AG09309 (cell line): ENCODE measurements at places on chromosomes 5 and 9.

DNA sequence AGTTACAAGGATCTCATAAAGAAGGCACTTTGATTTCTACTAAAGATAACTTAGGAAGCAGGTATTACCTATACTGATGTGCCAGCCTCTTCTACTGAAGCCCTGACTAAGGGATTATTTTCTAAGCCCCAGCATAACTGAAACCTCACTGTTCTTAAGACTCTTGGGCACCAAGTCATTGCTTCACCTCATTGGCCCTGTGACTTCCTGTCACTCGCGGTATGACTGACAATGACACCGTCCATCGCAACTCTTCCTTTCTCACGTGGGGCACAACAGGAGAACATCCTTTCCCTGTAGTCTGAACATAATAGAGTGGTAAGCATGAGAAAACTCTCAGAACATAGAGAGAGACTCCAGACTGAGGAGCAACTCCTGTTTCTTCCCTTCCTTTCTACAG lies 6.4 kb downstream of the OR2V2 start:
- DNase-seq, result no peak

DNA sequence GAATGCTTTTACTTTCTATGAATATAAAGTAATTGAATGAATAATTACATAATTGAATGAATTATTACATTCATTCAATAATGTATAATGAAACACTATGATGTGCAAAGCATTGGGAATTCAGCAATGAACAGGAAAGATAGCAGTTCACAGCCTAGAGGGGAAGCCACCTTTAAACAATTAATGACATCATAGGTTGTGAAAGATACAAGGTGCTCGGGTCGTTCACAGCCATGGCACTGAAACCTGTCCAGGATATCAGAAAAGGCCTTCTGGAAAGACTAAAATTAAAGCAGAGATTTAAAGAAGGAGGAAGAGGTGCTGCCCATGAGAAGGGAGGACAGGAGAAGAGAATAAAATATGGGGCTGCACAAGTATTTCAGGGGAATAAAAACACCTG lies 171.4 kb upstream of the KLF4 start:
- no peak for DNase-seq

GRCh38 chr9:89815903-89816573 lies 211.2 kb downstream of the GADD45G start:
- DNase-seq, result no peak

- DNase-seq, result no peak
Measured at GRCh38 chr5:161585798-161586197, 39.3 kb upstream of the GABRB2 start.

DNA sequence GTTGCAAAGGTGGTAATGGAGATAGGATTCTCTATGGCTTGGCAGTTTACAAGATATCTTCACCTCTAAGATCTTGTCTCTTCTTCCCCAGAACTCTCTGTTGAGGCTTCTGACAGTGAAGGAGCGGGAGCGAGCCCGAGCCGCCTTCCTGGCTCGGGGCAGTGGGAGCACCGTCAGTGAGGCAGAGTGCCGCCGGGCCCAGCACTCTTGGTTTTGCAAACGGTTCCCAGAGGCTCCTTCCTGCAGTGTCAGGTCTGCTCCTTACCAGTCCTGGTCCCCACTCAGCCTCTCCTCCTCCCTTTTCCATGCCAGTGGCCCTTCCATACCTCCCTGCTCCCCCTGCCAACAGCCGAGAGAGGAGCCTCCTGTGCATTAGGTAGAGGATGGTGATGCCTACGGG lies 12.6 kb upstream of the DNAJB5 start:
- no peak for DNase-seq

DNA sequence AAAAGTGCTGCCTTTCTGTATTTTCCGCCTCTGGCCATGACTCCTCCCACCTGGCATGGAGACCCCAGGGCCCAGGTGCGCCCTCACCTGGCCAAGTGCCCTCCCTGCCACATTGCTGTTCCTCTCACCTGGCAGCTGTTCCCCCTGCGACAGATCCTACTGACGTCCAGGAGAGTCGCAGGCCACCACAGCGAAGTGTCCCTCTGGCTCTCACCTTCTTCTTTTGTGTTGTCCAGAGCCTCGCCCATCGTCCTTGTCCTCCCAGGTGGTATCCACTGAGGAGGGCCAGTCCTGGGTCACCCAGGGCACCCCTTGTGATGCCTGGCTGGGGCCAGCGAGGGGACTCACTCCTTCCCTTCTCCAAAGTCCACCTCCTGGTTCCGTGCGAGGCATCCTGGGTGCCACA lies 2.6 kb downstream of the NKD2 start:
- no peak for DNase-seq

DNA sequence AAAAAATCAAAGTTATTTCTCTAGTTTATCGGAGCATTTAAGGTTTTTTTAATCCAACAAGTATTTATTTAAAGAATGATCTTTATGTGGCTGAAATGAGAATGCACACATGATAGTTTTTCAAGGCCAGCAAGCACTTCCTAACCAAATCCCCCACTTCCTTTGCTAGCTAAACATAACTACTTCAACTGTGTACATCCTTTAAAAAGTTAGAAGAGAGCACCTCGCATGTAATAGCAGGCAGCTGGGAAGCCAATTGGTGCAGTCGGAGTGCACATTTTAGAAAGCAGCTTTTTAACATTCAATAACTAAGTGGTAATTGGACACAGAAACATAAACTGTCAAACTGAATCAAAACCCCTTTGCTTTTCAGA lies 245.7 kb downstream of the BNC2 start:
- no peak for DNase-seq

GRCh38 chr5:37836592-37837413 lies 3.0 kb downstream of the GDNF start:
- DNase-seq, result no peak

DNA sequence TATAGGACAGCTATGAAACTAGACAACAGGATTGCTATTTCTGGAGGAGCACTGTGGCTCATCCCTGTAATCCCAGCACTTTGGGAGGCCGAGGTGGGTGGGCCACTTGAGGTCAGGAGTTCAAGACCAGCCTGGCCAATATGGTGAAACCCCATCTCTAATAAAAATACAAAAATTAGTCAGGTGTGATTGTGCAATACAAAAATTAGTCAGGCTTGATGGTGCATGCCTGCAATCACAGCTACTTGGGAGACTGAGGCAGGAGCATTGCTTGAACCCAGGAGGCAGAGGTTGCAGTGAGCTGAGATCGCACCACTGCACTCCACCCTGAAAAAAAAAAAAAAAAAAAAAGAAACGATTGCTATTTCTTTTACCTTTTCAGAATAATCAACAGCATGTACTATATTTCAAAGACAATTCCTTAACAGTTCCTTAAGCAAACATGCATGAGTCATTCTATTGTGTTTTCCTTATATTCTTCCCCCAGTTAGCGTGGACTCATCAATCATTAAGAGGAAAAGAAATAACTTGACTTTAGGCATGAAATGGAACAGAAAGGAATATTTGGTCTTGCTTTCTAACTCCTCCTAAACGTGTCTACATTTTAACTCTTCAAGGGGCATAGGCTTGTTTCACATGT lies 162.6 kb downstream of the TAF11L14 start:
- no peak for DNase-seq

- no peak for DNase-seq
Measured at GRCh38 chr5:135095871-135096270, 61.8 kb upstream of the PITX1 start.

DNA sequence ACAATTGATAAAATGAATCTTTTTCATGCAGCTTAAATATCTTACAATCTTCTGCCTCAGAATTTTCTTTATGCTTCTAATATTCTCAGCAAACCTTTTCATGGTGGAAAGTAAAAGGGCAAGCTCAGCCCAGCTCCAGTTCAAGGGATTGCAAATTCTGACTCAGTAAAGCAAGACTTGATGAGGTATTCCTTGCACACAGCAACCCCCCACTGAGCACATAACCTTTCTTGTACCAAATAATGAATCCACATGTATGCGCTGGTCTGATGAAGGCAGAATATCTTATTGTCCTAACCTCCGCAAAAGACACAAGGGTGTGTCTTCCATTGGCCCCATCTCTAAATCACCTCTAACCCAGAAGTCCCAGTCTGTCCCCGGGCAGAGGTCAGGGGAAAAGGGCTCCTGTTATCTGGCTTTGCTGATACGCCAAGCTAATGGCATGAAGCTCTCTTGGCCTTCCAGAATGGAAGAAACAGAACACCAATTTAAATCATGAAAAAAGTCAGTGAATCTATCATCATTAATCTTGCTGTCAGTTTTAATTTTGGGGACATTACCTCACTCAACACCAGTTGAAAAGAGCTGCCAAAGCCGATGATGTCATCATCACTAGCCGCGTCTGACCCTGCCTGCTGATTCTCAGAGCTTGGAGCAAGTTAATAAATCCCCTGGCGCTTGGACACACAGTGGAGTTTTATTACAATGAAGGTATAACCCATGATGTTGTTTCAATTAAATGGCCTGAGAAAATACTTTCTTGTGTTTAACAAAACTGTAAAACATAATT lies 592.5 kb upstream of the CLINT1 start:
- no peak for DNase-seq

GRCh38 chr5:156515121-156515520 lies 188.2 kb downstream of the SGCD start:
- DNase-seq, result no peak

- DNase-seq, result no peak
Measured at GRCh38 chr9:91146391-91147019, 215.2 kb downstream of the AUH start.

DNA sequence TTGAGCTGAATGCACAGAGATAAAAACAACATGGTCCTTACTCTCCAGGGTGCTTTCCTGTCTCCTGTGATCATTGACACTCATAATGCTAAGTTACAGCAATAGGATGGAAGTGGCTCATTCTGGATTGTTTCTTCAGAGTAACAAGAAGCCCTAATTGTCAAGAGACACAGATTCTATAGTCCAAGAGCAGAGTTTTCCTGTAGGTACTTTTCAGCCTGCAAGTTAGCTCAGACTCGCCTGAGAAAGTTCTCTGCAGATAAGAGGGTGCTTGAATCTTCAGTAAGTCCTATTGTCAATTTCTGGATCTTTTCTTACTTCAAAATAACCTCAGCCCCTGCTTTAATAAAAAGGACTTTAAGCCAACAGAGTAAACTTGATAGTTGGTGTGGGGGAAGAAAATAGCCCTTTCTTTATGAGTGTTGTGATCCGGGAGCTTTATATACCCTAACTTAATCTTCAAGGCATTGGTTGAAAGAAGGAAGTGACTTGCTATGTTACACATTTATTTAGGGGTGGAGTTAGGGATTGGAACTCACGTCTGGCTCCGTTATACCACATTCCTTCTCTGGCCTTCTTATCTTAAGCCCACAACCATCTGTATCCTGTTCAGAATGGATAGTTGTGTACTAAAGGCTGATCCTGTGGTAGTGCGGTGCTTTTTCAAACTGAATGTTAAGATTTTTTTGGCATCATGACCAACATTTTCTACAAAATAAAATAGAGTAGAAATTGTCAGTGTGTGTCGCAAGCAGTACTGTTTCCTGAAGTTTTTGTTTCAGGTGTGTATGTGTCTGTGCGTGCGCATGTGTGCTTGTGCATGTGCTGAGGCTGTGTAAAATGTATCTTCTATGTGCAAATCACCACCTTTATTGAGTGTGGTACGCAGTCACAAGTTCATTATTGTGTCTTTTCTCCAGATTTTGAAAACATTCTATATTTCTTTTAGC lies 173.9 kb downstream of the WDR70 start:
- DNase-seq, result peak; percentile 4

GRCh38 chr5:57581772-57582171 lies 99.2 kb upstream of the ACTBL2 start:
- no peak for DNase-seq

- no peak for DNase-seq
Measured at GRCh38 chr5:94266170-94266569, 352.2 kb downstream of the KIAA0825 start.

- no peak for DNase-seq
Measured at GRCh38 chr5:71938895-71939294, 168.4 kb upstream of the MAP1B start.

DNA sequence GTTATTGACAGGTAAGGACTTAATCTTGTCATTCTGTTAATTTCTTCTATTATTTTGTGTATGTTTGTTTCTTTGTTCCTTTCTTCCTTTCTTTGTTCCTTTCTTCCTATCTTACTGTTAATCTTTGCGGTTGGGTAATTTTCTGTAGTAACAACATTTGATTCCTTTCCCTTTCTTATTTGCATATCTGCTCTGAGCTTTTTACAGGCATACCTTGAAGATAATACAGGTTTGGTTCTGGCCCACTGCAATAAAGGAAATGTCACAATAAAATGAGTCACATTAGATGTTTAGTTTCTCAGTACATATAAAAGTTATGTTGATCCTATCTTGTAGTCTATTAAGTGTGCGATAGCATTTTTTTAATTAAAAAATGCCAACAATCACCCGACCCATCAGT lies 440.7 kb downstream of the NFIB start:
- no peak for DNase-seq

- DNase-seq, result no peak
Measured at GRCh38 chr5:113059232-113060040, 82.8 kb downstream of the DCP2 start.

GRCh38 chr9:133465984-133466383 lies 6.2 kb downstream of the CACFD1 start:
- DNase-seq, result no peak

- no peak for DNase-seq
Measured at GRCh38 chr9:118336943-118337330, 632.7 kb downstream of the TLR4 start.

- peak; percentile 35 for DNase-seq
Measured at GRCh38 chr9:125810161-125810560, 63.0 kb downstream of the PBX3 start.

DNA sequence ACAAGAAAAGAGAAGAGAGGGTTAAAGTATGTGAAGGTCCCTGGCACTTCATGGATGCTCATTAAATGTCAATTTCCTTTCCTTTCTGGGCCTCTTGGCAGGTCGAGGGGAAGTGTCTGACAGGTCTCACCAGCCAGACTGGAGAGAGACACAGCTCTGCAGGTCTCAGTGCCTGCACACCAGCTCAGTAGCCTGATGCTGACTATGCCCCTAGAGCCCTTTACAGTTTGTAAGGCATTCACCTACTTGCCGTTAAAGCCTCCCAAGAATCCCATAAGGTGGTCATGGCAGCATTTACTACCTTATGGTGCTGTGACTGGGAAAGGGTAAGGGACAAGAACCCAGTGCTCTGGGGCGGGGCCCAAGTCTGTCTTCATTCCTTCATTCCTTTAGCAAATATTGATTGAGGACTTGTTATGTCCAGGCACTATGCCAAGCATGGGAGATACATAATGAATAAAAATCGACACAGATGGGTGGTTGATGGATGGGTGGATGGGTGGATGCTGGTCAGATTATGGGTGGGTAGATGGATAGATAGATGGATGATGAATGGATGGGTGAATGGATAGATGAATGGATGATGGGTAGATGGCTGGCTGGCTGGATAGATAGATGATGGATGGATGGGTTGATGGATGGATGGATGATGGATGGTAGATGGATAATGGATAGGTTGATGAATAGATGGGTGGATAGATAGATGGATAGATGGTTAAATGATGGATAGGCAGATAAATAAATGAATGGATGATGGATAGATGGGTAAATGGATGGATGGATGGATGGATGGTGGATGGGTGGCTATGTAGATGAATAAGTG lies 21.3 kb upstream of the KIF12 start:
- no peak for DNase-seq

- DNase-seq, result no peak
Measured at GRCh38 chr5:114185274-114185673, 176.6 kb upstream of the KCNN2 start.
